ENCODE measurements at places on chromosomes 5 and 9.
A peak's percentile ranks its signal among the peaks of the same experiment; 100 is the strongest.

- DNase-seq: peak; percentile 55
Measured at GRCh38 chr9:34991607-34992375, 2.2 kb downstream of the DNAJB5 start.

GRCh38 chr5:54834121-54834842 lies 151.1 kb downstream of the ESM1 start:
- DNase-seq: no peak

DNA sequence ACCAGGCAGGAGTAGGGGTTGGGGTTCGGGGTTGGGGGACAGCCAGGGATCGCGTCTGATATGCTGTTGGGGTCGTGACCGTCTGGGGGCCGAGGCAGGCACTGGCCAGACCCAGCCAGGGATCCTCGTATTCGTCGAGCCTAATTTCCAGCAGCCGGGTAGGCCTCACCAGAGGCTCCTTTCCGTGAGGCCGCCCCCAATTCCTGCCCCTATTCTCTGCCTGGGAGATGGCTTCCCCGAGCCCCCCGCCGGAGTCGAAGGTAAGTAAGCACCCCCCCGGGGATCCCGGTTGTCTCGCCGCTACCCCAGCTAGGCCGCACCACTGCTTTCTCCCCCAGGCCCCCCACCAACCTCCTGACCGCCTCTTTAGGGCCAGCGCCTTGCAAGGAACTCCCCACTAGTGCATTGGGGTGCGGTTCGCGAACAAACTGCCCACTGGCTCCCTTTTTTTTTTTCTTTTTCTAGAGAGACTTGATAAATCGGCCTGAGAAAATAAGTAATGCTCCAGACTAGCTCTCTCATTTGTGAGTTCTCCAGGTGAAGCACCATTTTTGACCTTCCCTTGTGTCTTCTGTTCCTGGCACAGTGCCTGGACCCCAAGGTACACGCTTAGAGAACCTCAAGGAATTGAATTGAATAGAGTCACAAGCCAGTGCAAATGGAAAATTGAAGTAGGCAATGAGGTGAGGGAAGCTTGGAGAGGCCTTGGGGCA lies 435 bp downstream of the ZNF189 start:
- no peak for DNase-seq

DNA sequence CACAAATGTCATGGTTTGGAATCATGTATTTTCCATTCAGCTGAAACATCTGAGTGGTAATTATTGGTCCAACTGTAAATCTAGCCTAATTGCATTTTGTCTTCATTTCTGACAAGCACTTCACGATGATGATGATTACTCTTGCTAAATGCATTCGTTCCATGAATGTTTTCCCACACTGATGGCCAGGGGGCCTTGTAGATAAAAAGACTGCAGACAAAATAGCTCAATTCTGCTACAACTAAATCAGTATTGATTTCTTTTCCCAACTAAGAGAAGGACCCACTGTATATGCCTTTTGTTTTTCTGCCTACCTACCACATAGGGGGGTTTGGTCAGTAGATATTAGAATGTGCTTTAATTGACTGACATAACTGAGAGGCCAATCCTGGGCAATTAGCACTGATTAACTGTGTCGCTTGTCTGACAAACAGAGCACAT lies 1351.3 kb upstream of the NUDT12 start:
- no peak for DNase-seq

- DNase-seq: no peak
Measured at GRCh38 chr9:266228-266627, 51.6 kb downstream of the DOCK8 start.

DNA sequence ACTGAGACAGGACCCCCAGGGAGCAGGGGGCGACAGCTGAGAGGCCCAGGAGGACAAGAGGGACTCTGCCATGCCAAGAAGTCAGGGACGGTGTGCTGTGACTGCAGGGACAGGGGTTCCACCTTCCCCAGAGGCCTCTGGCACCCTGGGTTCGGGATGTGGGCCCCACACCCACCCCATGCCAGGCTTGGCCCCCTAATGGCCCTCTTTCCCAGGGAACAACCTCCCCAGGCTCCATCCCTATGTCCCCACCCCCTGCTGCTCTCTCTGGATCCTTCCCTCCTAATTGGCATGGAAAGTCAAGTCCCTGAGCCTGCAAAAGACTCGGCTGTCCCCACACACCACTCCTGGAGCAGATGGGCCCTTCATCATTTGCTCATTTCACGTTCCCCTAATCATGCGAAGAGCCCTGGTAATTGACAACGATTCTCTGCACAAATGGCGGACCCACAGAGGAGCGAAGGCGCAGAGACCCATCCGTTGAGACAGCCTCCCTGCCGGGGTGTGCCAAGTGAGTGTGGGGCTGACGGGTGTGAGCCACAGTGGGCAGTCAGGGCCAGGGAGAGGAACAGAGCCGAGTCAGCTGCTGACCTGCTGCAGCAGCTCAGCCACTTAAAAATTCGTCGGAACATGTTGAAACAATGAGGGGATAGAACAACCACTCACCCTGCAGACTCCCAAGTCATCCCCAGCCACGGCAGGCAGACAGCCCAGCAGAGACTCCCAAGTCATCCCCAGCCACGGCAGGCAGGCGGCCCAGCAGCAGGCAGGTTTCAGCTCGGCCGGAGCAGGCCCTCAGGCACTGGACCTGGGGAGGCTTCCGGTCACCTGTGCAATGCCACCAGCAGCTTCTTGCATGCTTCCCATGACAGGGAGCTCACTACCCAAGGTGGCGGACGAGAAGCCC lies 109.0 kb downstream of the VAV2 start:
- DNase-seq: no peak

DNA sequence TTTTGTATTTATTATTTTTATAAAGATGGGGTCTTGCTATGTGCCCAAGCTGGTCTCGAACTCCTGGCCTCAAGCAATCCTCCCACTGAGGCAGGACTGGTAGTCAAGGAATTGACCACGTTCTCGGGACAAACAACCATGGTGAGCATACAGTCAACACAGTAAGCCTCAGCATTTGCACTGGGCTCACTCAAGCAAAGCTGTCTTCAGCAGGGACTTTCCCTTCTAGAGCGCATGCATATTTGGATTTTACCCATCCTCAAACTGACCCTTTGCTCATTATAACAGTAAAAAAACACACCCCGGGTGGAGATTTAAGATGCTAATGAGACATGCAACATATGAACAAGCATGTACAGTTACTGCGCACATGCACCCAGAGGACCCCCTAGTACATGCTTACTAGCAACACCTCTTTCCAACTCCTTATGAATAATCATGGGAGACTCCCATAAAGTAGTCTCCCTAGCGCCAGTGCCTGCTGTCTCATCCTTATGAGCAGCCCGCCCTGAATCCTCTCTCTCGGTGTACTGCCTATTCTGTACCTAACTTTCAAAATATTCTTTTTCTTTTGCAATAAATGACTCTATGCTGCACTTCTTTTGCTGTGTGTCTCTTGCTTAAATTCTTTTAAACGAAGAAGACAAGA lies 41.5 kb downstream of the C5orf22 start:
- peak; percentile 30 for DNase-seq

DNA sequence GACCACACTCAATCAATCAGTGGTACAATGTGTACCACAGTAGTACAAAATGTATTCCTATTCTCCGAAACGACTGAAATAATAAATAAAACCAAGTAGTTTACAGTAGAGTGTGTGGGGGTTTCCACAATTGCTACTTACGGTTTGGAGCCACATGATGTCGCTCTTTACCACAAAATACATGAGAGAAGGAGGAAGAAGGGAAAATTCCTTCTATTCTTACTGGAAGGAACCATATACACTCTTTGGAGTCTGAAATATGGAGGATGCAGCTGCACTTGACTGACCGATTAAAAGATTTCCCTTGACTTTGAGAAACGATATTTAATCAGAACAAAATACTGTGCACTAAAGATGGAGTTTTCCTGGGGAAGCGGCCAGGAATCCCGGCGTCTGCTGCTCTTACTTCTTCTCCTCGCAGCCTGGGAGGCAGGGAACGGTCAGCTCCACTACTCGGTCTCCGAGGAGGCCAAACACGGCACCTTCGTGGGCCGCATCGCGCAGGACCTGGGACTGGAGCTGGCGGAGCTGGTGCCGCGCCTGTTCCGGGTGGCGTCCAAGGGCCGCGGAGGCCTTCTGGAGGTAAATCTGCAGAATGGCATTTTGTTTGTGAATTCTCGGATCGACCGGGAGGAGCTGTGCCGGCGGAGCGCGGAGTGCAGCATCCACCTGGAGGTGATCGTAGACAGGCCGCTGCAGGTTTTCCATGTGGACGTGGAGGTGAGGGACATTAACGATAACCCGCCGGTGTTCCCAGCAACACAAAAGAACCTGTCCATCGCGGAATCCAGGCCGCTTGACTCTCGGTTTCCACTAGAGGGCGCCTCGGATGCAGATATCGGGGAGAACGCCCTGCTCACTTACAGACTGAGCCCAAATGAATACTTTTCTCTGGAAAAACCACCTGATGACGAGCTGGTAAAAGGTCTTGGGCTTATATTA lies at the start of gene PCDHA4:
PCDHA4 (plus strand) TSS at position 235 of the 942 bp plus-strand sequence.
- no peak for DNase-seq

DNA sequence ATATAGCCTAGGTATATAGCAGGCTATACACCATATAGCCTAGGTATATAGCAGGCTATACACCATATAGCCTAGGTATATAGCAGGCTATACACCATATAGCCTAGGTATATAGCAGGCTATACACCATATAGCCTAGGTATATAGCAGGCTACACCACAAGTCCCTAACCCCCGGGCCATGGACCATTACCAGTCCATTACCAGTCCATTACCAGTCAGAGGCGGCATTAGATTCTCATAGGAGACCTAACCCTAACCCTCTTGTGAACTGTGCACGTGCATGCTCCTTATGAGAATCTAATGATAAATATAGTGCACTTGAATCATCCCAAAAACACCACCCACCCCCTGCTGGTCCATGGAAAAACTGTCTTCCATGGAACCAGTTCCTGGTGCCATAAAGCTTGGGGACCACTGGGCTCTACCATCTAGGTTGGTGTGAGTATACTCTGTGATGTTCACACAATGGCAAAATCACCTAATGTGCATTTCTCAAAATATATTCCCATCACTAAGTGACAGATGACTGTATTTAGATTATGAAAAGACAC lies 4.7 kb downstream of the PLIN2 start:
- no peak for DNase-seq

- peak; percentile 83 for DNase-seq
Measured at GRCh38 chr9:112861155-112861554, 29.5 kb downstream of the SLC46A2 start.

- DNase-seq: no peak
Measured at GRCh38 chr5:158115468-158115867, 256.5 kb upstream of the CLINT1 start.

DNA sequence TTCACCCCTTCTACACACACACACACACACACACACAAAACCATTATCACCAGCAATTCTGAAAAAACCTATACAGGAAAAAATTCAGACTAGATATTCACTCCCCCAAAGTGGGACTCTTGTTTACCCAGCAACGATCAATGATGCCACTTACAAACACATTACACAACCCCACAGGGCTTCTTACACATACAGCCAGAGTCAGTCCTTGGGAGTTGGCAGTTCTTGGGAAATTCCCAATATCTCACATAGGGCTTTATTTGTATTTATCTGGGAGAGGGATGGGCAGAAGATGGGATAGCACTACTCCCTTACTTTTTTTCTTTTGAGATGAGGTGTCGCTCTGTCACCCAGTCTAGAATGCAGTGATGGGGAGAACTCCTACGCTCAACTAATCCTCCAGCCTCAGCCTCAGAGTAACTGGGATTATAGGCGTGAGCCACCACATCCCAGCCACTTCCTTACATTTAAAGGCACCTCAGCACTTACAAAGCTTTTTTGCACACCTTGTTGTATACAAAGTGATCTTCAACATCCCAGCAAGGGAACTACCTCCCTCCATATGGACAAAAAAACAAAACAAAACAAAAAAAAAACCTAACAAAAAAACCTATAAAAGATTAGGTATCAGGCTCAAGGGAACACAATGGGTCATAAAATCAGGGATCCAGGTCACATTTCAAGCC lies 168.4 kb downstream of the TSSK1B start:
- DNase-seq: no peak

DNA sequence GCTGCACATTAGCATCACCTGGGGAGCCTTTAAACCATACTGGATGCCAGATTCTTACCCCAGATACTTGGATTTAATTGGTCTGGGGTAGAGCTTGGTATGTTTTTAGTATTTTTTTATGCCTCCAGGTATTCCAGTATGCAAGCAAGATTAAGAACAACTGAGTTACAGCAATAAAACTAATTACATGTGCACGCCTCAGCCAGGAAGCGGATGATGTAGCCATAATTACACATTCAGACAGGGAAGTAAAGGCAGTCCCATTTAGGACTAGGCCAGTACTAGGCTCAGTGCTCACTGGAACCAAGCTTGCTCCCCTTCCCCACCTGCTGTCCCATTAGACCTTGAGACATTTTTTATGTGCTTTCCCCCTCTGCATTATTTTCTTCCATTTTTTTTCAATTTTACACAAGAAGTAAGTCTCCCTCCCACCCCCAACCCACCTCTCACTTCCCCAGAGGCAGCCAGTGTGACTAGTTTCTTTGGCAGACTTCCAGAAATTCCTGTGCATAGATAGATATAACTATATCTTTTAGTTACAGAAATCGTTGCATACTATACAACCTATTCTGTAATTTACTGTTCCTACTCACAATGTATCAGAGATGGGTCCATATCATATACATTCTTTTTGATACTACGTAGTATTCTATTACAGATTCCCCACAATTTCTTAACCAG lies 7.1 kb upstream of the GNAQ start:
- DNase-seq: no peak

- no peak for DNase-seq
Measured at GRCh38 chr5:14834584-14835550, 36.7 kb downstream of the ANKH start.

- no peak for DNase-seq
Measured at GRCh38 chr9:4295160-4295559, 4.7 kb downstream of the GLIS3 start.

DNA sequence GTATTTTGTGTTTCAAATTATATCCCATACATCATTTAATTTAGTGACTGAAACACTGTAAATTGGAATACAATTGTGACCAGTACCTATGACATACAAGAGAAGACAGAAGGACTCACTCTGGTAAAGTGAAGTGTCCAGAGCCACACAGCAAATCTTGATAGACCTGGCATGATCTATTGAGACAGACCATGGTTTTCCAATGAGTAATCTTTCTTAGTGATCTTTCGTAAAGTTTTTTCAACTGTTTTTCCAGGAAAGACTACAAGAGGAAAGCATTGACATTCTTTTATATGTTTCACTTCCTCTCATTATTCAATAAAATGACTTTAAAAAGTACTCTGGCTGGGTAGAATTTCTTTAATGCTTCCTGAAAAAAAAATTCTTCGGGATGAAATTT lies 43.3 kb upstream of the ALDH1A1 start:
- no peak for DNase-seq

GRCh38 chr5:6504677-6505415 lies 56.2 kb downstream of the UBE2QL1 start:
- DNase-seq: no peak

- DNase-seq: no peak
Measured at GRCh38 chr9:88781628-88782391, 209.5 kb upstream of the S1PR3 start.

DNA sequence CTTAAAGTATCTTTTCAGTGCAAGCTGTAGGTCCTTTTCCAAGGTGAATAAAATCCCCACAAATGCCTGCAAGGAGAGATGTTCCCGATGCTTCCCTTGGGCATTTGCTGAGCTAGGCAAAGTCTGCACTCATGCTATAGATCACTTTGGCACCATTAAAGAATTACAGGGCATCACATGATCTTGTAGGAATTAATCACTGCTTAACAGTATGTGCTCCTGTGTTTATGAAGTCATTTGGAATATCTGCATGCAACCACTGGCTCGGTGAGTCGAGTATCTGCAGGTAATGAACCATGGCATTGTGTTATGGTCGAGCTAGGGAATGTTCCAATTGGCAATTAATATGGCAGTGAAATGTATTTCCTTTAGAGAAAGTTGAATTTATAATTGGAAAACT lies 615.1 kb downstream of the TLE1 start:
- DNase-seq: no peak
